ENCODE measurements at places on chromosomes 2 and 18. TPM values are rescaled to one million over a fixed set of nuclear protein-coding genes. Genes with fewer than 3 reads are reported as not detected.

The SP140L gene
- total RNA-seq: 41.9 TPM

The EHBP1 gene
- total RNA-seq: 23.5 TPM

- no peak overlapping the region for H3K27ac ChIP-seq
- no peak overlapping the region for H3K4me3 ChIP-seq
- H3K36me3 ChIP-seq: no peaks in the 10 kb centered on the region
- DNase-seq: no peak
Observed at GRCh38 chr2:118994172-118994700, 52.2 kb downstream of the MARCO start.

DNA sequence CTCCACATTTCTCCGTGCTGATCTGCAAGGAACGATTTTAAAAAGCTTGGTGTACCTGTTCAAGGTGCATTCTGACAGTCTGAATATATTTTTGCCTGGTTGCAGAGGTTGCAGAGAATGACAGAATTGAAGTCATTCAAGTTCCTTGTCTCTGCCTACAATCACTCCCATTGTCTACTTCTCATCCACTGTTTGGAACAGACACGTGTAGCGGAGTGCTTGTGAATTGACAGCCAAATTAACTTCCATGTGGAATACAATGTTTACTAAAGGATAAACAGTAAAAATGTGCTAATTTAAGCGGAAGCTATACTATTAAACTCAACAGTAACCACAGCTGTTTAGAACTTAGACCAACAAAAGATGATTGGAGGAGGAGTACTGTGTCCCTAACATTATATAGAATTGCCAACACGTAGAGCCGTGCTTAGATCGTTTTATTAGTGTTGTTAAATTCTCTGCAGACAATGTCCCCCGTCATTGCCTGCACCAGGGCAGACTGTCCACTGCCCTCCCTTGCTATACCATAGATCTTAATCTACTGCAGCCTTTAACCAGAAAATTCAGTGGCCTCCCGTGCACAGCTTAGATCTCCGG is 87.3 kb upstream of the ZCCHC2 start:
- H3K27me3 ChIP-seq: no peaks in the 10 kb centered on the region
- DNase-seq: no peak
- no peaks in the 10 kb centered on the region for H3K4me1 ChIP-seq
